Trophoblast cell (in vitro differentiated cells and primary cell): ENCODE measurements at places on chromosomes 7 and 10.

DNA sequence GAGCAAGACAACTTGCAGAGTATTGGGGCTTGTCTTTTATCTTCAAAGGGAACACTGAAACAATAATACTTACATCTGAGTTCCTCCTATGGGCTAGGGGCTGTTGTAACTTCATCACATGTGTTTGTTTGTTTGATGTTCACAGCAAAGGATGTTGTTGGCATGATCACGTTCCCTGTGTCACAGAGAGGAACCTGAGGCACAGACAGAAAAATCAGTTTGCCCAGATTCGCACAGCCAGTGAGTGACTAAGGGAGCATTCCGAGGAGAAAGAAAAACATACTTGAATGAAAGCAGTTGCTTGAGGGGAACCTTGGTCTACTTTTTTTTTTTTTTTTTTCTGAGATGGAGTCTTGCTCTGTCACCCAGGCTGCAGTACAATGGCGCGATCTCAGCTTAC, 87.2 kb upstream of the PFKP start:
- H3K4me3 ChIP-seq, result no peak overlapping the region
- H3K27me3 ChIP-seq, result no peaks in the 10 kb centered on the region
- no peak for DNase-seq

GRCh38 chr7:75617634-75618234, 121.0 kb downstream of the HIP1 start:
- no peak overlapping the region for H3K4me3 ChIP-seq
- H3K27ac ChIP-seq, result no peak overlapping the region
- DNase-seq, result peak; percentile 54

DNA sequence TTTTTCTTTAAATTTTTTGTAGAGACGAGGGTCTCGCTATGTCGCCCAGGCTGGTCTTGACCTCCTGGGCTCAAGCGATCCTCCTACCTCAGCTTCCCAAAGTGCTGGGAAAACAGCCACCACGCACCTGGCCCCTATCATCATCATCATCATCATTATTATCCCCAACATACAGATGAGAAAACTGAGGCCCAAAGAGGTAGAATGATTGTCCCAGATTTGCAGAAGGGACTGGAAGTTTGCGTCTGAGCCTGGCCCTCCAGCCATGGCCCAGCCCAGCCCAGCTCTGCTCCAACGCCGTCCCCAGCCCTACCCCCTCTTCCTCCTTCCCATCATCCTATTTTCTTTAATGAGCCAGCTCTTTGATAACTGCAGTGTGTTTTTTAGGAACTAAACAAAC, 34.9 kb downstream of the TMEM130 start:
- no peak overlapping the region for H3K4me3 ChIP-seq
- H3K27me3 ChIP-seq, result no peaks in the 10 kb centered on the region
- no peaks in the 10 kb centered on the region for H3K36me3 ChIP-seq
- no peaks in the 10 kb centered on the region for H3K4me1 ChIP-seq

DNA sequence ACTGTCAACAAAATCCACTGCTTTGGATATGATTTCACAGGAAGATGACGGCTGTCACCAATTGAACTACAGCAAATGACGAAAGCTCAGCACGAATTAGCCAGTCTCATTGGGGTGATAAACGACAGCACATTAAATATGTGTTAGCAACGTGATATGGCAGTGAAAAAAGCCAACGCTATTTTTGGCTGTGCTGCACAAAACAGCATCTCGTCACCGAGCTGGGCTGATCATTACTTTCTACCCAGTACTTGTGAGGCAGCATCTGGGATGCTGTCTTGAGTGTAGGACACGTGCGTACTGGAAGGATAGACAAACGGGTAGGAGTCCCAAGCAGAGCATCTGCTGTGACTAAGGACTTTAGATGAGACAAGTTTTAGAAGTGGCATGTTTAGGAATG, 138.3 kb downstream of the EXOC4 start:
- H3K27me3 ChIP-seq, result no peaks in the 10 kb centered on the region
- H3K4me3 ChIP-seq, result no peak overlapping the region

DNA sequence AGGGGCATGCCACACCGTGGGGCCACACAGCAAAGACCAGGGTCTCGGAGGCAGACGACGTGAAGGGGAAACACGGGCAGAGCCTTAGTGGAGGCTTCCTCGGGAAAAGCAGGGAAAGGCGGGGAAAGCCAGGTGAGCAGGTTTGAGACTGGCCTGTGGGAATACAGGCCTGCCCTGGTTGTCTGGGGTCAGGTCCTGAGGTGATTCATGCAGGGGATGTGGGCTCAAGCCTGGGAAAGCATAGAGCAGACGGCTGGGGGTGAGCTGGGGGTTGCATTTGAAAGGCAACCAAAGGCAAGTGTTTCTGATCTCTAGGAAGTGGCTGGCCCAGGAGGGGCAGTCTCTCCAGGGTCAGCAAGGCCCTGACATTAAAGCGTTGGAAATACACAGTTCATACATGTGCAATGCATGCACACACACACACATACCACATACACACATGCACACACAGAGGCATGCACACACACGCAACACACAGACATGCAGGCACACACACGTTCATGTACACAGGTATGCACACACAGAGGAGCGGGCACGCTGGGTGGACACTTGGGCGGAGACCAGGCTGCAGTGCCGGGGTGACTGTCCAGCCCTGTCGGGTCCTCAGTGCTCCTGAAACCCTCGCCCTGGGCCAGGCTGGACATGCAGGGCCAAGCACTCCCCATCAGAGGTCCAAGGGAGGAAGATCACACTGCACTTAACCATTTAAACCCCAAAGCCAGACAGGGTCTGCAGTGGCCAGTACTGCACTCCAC, 51.8 kb downstream of the DPYSL4 start:
- H3K27me3 ChIP-seq, result no peaks in the 10 kb centered on the region
- no peak for DNase-seq
- peak overlapping the region; percentile 0 for H3K4me3 ChIP-seq
- H3K4me1 ChIP-seq, result peaks cover 9% of the 10 kb centered on the region
- no peaks in the 10 kb centered on the region for H3K36me3 ChIP-seq

DNA sequence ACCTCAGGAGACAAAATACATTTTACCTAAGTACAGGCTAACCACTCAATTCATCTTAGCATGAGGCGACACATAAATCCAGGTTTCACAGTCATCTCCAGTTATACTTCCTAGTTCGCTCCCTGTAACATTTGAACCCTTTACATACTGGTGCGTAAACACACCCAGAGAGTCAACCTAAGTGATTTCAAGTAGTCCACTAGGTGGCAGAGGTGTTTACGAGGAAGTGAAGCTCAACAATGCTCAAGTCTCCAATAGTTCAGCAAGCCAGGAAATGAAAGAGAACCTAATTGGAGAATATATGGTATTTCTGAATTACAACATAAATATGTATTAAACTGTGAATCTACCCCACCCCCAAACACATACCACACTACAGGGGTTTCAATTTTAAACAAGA, 76.3 kb upstream of the ABCB5 start:
- no peaks in the 10 kb centered on the region for H3K4me1 ChIP-seq

GRCh38 chr7:132950725-132951124, 131.2 kb downstream of the CHCHD3 start:
- no peak for DNase-seq
- no peaks in the 10 kb centered on the region for H3K36me3 ChIP-seq
- no peaks in the 10 kb centered on the region for H3K27me3 ChIP-seq
- H3K27ac ChIP-seq, result no peak overlapping the region
- H3K4me1 ChIP-seq, result no peaks in the 10 kb centered on the region

DNA sequence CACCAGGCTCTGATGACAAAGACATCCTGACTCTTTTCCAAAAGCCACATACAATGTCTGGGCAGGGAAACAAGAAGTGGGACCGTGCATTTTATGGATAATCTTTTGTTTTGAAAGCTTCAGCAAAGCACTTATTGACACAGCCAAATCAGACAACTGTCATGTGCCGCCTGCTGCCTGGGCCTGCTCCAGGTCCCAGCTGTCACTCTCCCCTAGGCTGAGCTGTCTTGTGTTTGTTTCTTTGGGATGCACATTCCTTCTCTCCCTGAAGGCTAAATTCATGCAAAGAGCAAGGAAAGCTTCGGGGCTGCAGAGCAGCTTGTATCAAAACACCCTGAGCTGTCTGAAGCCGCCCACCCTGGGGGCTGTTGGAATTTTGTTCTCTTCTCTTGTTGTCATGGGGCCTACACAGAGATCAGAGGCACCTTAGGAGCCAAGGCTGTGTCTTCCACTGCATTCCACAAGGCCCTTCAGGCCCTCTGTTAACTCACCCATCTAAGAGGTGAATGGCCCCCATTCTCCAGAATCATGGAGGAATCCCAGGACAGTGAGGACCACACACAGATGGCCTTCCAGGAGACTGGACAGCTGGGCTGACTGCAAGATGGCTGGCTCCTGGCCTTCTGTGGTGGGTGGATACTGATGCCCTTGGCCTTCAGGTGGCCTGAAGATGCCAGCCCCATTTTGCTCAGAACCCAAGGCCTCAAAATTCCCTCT, 17.8 kb upstream of the SLC18A2 start:
- no peaks in the 10 kb centered on the region for H3K4me1 ChIP-seq
- H3K36me3 ChIP-seq, result no peaks in the 10 kb centered on the region
- no peak for DNase-seq
- H3K27me3 ChIP-seq, result no peaks in the 10 kb centered on the region
- no peak overlapping the region for H3K27ac ChIP-seq

- H3K27ac ChIP-seq, result no peak overlapping the region
- H3K4me3 ChIP-seq, result no peak overlapping the region
- no peaks in the 10 kb centered on the region for H3K27me3 ChIP-seq
- DNase-seq, result peak; percentile 26
- no peaks in the 10 kb centered on the region for H3K36me3 ChIP-seq
- peaks cover 4% of the 10 kb centered on the region for H3K4me1 ChIP-seq
Measured at GRCh38 chr7:2870471-2870931, 26.4 kb upstream of the GNA12 start.

DNA sequence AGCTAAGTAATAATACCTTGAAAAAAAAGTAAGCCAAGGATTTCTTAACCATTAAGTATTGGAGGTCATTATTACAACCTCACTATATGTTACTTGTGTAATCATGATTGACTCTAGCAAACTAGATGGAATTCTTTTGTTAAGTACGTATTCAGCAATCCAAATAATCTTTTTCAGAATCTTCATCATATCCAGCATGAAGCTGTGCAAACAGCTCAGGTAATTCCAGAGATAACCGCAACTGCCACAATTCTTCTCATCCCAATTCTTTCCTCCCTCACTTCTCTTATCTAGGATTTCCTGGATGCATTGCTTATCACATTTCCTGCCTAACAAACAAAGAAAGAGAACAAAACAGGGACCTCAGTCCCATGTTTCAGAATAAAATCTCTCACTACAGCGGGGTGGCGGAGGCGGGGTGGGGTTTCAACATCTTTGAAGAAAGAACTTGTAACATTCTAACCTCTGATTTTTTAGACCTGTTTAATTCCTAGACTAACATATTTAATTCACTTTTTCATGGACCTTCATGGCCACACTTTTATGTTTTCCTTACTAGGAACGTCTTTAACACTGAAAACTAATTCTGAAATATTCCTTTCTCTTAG, 156.5 kb downstream of the POM121L12 start:
- H3K27ac ChIP-seq, result no peak overlapping the region
- H3K4me3 ChIP-seq, result no peak overlapping the region
- no peaks in the 10 kb centered on the region for H3K27me3 ChIP-seq
- DNase-seq, result peak; percentile 74
- H3K4me1 ChIP-seq, result no peaks in the 10 kb centered on the region
- H3K36me3 ChIP-seq, result no peaks in the 10 kb centered on the region

DNA sequence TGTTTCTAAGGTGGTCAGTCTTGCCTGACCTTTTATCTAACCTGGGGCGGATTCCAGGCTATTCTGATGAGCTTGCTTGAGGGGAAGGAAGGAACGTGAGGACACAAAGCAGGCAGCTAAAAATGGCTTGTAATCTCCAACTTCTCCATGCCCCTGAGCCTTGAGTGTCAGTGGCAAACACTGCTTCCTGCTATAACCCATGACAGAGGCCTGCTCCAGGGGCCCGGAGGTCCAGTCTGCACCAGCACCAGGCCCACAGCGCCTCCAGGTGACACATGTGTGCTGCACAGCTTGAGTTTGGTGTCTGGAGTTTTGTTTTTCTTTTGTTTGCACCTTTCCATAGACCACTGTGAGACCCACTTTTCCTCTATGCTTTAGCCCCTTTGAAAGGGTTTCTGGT, 207.9 kb downstream of the PAXIP1 start:
- DNase-seq, result peak; percentile 20
- no peaks in the 10 kb centered on the region for H3K27me3 ChIP-seq
- no peak overlapping the region for H3K27ac ChIP-seq
- no peaks in the 10 kb centered on the region for H3K36me3 ChIP-seq
- no peak overlapping the region for H3K4me3 ChIP-seq
- H3K4me1 ChIP-seq, result peaks cover 14% of the 10 kb centered on the region

DNA sequence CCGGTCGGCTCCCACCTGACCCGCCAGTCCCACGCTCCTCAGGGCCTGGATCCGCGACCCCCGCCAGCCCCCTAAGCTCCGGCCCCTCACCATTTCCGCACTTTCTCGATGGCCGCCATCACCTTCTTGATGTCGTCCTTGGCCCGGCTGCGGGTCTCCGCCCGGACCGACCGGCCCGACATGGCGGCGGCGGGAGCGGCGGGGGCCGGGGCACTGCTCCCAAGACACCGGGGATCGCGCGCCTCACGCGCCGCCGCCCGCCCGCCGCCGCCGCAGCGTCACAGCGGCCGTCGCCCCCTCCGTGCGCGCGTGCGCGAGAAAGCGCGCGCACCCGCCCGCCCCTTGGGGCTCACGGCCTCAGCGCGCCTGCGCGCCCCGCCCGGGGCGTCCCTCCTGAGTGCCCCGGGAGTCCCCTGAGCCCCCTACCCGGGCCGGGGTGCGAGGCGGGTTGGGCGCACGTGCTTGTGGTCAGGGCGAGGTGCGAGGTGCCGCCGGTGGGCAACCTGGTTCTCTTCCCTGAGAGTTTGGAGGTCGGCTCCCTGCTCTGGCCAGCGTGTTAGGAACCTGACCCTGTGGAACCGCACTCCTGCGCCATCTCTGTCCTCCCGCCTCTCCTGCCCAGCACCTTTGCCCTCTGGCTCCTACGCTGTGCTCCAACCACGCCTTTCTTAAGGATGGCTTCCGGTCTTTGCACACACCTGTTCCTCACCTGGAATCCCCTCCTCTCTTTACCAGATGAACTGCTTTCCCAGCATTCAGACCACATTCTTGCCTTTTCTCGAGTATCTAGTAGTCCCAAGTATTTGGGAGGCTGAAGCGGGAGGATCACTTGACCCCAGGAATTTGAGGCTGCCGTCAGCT, at the start of gene BCL7B:
Gene BCL7B (minus strand): TSS at position 294 of the 861 bp plus-strand sequence. CDS start 112 bp downstream, at position 182.
- H3K27me3 ChIP-seq, result no peaks in the 10 kb centered on the region
- peak within 1 kb of the TSS; percentile 93 for H3K4me3 ChIP-seq
- peak; percentile 91 for DNase-seq
- peaks cover 5% of the 10 kb centered on the region for H3K36me3 ChIP-seq
- H3K27ac ChIP-seq, result peak within 1 kb of the TSS; percentile 99

- no peaks in the 10 kb centered on the region for H3K36me3 ChIP-seq
- H3K27me3 ChIP-seq, result peaks cover 86% of the 10 kb centered on the region
- peaks cover 10% of the 10 kb centered on the region for H3K4me1 ChIP-seq
- no peak overlapping the region for H3K27ac ChIP-seq
- DNase-seq, result no peak
Measured at GRCh38 chr7:27161721-27162560, 3.4 kb downstream of the HOXA9 start.
